ENCODE measurements at places on chromosomes 2 and 18.

GRCh38 chr18:919078-919477 is 14.4 kb downstream of the ADCYAP1 start:
- no peak for DNase-seq

- DNase-seq = no peak
These were observed 40.7 kb downstream of the TCF7L1 start for GRCh38 chr2:85173909-85174308.

DNA sequence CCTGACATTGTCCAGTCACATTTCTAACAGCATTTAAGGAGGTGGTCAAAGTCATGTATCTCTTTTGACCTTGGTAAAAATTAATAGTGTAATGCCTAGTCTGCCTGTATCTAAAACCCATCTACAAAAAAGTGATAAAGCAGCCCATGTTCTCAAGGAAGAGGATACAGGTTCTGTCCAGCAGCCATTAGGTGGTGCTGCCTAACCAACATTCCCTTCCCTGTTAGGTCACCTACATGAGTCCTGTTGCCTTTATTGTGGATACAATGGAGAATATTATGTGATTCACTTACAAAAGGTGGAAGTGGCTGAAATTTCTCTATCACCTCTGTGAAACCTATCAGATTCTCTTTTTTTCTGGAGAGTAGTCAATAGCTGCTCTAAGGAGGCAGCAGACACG is 52.5 kb downstream of the AQP4 start:
- DNase-seq = peak; percentile 56

GRCh38 chr2:149586063-149586462 is 1.5 kb downstream of the MMADHC start:
- DNase-seq = no peak

DNA sequence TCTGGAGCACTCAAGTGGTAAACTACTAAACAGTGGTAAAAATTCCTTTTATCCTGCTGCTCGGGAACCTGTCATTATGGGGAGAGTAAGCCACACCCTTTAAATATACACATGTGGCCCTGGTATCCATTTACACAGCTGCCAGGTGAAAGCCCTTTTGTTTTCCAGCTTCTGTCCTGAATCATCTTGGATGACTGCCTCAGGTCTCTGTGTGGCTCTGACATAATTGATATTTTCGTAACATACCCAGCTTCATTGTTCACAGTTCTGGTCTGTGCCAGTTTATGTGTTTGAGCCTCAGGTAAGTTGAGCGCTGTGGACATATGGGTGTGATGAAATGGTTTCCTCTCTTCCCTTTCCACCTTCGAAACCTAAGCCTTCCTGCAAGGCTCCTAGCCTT is 15.7 kb upstream of the TTC39C start:
- no peak for DNase-seq

GRCh38 chr2:88654714-88655113 is 27.4 kb upstream of the EIF2AK3 start:
- no peak for DNase-seq

All from H7 (cell line).